ENCODE measurements at places on chromosomes 7 and 10. TPM values are rescaled to one million over a fixed set of nuclear protein-coding genes. Genes with fewer than 3 reads are reported as not detected.
A peak's percentile ranks its signal among the peaks of the same experiment; 100 is the strongest.

The OR6V1 gene
- total RNA-seq, result not detected

The CCDC3 gene
- 1.6 TPM for total RNA-seq

The TEX36 gene
- not detected for total RNA-seq

The GIMAP8 gene
- total RNA-seq, result not detected

The C7orf57 gene
- total RNA-seq, result not detected

The ICA1 gene
- total RNA-seq, result 61.7 TPM

The NKX2-3 gene
- total RNA-seq, result not detected

The STEAP1 gene
- 5.8 TPM for total RNA-seq

The C10orf53 gene
- not detected for total RNA-seq

The RSPH10B gene
- total RNA-seq, result 1.5 TPM

DNA sequence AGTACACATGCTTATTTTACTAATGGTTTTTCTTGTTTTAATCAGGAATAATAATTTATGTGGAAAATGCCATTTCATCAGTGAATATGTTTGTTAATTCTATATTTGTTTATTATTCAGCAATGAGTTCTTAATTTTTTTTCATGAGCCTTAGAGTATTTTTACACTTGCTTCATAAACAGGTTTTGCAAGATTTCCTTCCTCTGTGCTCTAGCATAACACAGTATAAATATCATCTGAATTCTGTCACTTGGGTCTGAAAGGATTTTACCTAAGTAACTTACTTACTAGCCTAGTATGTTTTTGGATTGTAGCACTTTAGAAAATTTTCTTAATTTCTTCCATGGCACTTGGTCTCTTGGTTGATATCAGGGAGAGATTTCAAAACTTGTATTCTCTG, 45.8 kb downstream of the GLCCI1 start:
- no peak overlapping the region for H3K27ac ChIP-seq
- no peak overlapping the region for H3K4me3 ChIP-seq
- H3K36me3 ChIP-seq, result peaks cover 17% of the 10 kb centered on the region
- DNase-seq, result no peak

- H3K4me1 ChIP-seq, result peaks cover 2% of the 10 kb centered on the region
- no peak for DNase-seq
- no peaks in the 10 kb centered on the region for H3K27me3 ChIP-seq
- H3K4me3 ChIP-seq, result no peak overlapping the region
Measured at GRCh38 chr10:47423476-47423875, 39.4 kb upstream of the ZNF488 start.

DNA sequence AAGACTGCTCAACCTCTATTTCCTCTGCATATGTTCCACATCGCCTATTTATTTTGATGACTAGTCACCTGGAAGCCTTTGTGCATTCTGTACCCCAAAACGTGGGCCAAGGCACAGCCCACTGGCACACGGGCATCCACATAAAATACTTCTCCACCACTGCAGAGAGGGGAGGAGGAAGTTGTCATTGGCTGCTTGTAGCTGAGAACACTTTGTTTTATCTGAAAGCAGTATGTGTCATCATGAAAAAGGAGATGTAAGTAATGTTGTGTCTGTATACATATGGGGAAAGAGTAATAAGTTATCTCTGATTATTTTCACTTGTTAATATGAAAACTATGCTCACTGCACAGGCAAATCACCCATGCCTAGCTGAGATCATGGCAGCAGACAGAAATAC, 48.2 kb upstream of the AMPH start:
- no peak overlapping the region for H3K27ac ChIP-seq
- peaks cover 4% of the 10 kb centered on the region for H3K27me3 ChIP-seq
- H3K36me3 ChIP-seq, result no peaks in the 10 kb centered on the region
- no peak overlapping the region for H3K4me3 ChIP-seq
- peaks cover 2% of the 10 kb centered on the region for H3K4me1 ChIP-seq
- DNase-seq, result no peak

DNA sequence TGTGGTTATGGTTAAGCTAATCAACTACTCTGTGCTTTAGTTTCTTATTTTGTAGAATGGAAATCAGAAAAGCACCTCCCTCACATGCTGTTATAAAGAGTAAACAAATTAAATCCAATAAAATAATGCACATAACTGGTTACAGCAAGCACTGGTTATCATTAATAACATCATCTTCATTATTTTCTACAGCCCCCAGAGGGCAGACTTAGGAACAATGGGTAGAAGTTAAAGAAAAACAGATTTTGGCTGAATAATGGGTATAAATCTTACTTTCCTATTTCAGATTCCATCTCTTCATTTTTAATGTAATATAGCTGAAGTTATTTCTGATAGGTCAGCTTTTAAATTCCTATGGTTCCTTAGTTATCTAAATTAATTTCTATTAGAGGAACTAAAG, 126.5 kb downstream of the DOCK4 start:
- H3K36me3 ChIP-seq, result peaks cover 3% of the 10 kb centered on the region
- H3K4me1 ChIP-seq, result peaks cover 4% of the 10 kb centered on the region
- H3K27ac ChIP-seq, result no peak overlapping the region
- H3K4me3 ChIP-seq, result no peak overlapping the region
- no peaks in the 10 kb centered on the region for H3K27me3 ChIP-seq

- no peak for DNase-seq
- no peaks in the 10 kb centered on the region for H3K27me3 ChIP-seq
- no peak overlapping the region for H3K4me3 ChIP-seq
- no peaks in the 10 kb centered on the region for H3K36me3 ChIP-seq
- no peak overlapping the region for H3K27ac ChIP-seq
Measured at GRCh38 chr10:52135101-52135500, 179.0 kb upstream of the DKK1 start.

GRCh38 chr10:77539147-77539935, 98.3 kb downstream of the KCNMA1 start:
- H3K27ac ChIP-seq, result no peak overlapping the region
- peaks cover 3% of the 10 kb centered on the region for H3K27me3 ChIP-seq
- H3K4me3 ChIP-seq, result no peak overlapping the region
- no peaks in the 10 kb centered on the region for H3K4me1 ChIP-seq
- H3K36me3 ChIP-seq, result no peaks in the 10 kb centered on the region

- H3K27ac ChIP-seq, result no peak overlapping the region
- DNase-seq, result no peak
- no peaks in the 10 kb centered on the region for H3K4me1 ChIP-seq
- H3K27me3 ChIP-seq, result no peaks in the 10 kb centered on the region
- no peaks in the 10 kb centered on the region for H3K36me3 ChIP-seq
Measured at GRCh38 chr7:81404669-81405068, 365.2 kb downstream of the HGF start.

GRCh38 chr7:20172736-20173334, 44.3 kb downstream of the MACC1 start:
- H3K4me1 ChIP-seq, result no peaks in the 10 kb centered on the region
- no peaks in the 10 kb centered on the region for H3K36me3 ChIP-seq
- peak; percentile 43 for DNase-seq
- no peak overlapping the region for H3K4me3 ChIP-seq
- no peak overlapping the region for H3K27ac ChIP-seq
- no peaks in the 10 kb centered on the region for H3K27me3 ChIP-seq

- no peaks in the 10 kb centered on the region for H3K27me3 ChIP-seq
- H3K27ac ChIP-seq, result no peak overlapping the region
- H3K4me3 ChIP-seq, result no peak overlapping the region
- no peaks in the 10 kb centered on the region for H3K4me1 ChIP-seq
- DNase-seq, result no peak
- H3K36me3 ChIP-seq, result no peaks in the 10 kb centered on the region
Measured at GRCh38 chr10:115830265-115830970, 442.6 kb downstream of the GFRA1 start.

DNA sequence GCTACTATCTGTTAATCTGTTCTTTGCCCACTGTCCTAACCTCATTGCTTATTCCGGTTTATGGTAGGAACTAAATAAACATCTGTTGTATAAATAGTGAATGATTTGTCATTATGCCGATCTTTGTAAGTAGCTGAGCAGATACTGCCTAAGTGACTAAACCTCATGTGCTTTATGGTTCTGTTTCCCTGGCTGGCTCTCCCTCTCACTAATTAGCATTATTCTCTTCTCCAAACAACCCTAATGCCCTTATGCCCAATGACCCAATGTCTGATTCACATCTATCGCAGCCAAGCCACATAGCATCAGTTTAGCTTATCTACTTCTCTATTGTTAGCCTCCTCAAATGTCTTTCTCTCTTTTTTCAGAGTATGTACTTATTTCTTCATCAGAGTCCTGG, 462.3 kb upstream of the POT1 start:
- no peak overlapping the region for H3K27ac ChIP-seq
- H3K4me3 ChIP-seq, result no peak overlapping the region
- no peaks in the 10 kb centered on the region for H3K36me3 ChIP-seq
- peaks cover 4% of the 10 kb centered on the region for H3K4me1 ChIP-seq
- no peaks in the 10 kb centered on the region for H3K27me3 ChIP-seq

GRCh38 chr10:14700546-14700945, 74.2 kb downstream of the FAM107B start:
- no peaks in the 10 kb centered on the region for H3K36me3 ChIP-seq
- no peak overlapping the region for H3K4me3 ChIP-seq
- no peaks in the 10 kb centered on the region for H3K27me3 ChIP-seq
- DNase-seq, result no peak
- H3K27ac ChIP-seq, result no peak overlapping the region

DNA sequence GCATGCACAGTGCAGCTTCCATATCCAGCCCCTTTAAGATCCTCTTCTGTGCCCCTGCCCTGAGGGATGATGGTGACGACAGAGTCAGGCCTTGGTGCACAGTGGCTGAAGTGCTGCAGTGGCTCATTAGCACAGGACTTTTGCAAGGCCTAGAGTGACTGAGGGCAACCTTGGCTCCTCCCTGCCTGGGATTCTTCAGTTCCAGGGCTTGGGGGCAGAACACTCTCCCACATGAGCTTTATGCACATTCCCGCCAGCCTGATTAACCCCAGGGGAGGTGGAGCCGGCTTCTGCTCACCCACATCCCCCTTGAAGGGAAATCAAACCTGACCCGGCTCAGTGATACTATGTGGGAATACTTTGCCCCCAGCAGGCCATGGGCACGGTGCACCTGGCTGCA, 253.4 kb downstream of the GALNT17 start:
- H3K27me3 ChIP-seq, result peaks cover 2% of the 10 kb centered on the region
- no peak overlapping the region for H3K27ac ChIP-seq
- no peaks in the 10 kb centered on the region for H3K4me1 ChIP-seq
- H3K4me3 ChIP-seq, result no peak overlapping the region
- no peak for DNase-seq
- no peaks in the 10 kb centered on the region for H3K36me3 ChIP-seq

- no peak overlapping the region for H3K27ac ChIP-seq
- H3K36me3 ChIP-seq, result no peaks in the 10 kb centered on the region
- no peak overlapping the region for H3K4me3 ChIP-seq
- H3K27me3 ChIP-seq, result no peaks in the 10 kb centered on the region
Measured at GRCh38 chr10:14742815-14743214, 31.9 kb downstream of the FAM107B start.

- peak overlapping the region; percentile 24 for H3K27ac ChIP-seq
- H3K27me3 ChIP-seq, result no peaks in the 10 kb centered on the region
- no peak overlapping the region for H3K4me3 ChIP-seq
- peaks cover 21% of the 10 kb centered on the region for H3K36me3 ChIP-seq
- peaks cover 45% of the 10 kb centered on the region for H3K4me1 ChIP-seq
- no peak for DNase-seq
Measured at GRCh38 chr7:80825499-80825898, 93.4 kb downstream of the SEMA3C start.

DNA sequence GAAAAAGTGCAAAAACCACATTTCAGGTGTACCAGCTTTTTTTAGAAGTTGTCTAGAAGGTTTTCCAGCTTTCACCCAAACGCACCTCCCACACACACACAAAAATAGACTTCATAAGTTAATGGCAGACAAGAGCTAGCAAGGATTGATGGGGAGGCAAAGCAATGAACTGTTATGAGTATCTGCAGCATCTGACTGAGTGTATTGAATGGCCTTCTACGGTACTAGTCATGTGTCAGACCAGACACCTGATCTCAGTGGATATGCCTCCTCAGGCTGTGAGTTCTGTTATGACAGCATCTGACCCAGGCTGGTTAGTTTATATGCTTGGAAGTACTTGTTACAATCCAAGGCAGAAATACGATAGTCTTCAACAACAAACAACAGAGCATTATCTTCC, 406.1 kb upstream of the AUTS2 start:
- no peak overlapping the region for H3K4me3 ChIP-seq
- H3K27me3 ChIP-seq, result no peaks in the 10 kb centered on the region
- H3K36me3 ChIP-seq, result no peaks in the 10 kb centered on the region
- no peak overlapping the region for H3K27ac ChIP-seq
- no peaks in the 10 kb centered on the region for H3K4me1 ChIP-seq

DNA sequence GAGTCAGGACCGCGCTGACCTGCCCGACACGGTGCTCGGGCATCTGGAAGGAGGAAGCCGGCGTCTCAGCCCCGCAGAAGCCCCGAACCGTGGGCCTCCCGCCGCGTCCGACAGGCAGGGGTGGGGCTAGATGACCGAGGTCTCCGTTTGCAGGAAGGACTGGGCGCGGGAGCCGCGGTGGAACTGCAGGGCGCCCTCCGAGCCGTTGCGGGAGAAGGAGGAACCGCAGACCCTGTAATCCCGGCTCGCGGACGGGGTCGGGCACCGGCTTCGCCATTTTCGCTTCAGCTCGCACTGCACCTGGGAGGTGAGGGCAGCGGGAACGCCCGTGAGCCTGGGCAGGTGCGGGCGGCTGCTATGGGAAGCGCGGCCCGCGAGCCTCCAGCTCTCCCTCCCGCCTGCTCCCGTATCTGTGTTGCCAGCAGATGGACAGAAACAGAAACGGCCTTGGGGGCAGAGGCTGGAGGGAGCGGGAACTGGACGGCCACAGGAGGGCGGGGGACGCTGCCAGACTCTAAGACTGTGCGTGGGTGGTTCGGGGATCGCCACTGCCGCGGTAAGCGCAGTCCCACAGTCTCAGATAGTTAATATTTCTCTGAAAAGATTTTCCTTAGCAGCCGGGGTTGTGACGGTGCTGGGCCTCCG, 114.1 kb downstream of the VIPR2 start:
- H3K36me3 ChIP-seq, result no peaks in the 10 kb centered on the region
- H3K4me1 ChIP-seq, result peaks cover 14% of the 10 kb centered on the region
- peak overlapping the region; percentile 75 for H3K4me3 ChIP-seq
- peak; percentile 65 for DNase-seq

- H3K27ac ChIP-seq, result no peak overlapping the region
- H3K27me3 ChIP-seq, result peaks cover 28% of the 10 kb centered on the region
- no peak overlapping the region for H3K4me3 ChIP-seq
- H3K4me1 ChIP-seq, result no peaks in the 10 kb centered on the region
Measured at GRCh38 chr10:8114741-8115617, 60.5 kb downstream of the GATA3 start.

DNA sequence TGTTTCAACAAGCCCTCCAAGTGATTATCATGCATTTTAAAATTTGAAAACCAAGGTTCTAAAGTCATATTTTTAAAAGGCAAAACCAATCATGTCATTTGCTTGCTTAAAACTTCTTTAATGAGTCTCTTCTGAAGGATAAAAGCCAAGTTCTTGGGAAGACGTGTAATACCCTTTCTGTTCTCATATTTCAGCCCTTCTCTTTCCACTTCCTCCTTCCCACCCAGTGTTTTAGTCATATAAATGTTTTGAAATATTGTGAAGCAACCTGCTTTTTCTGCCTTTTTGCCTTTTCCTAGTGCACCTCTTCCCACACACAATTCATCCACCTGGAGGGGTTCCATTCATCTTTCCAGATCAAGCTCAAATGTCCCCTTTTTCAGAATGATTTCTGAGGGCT, 211.1 kb upstream of the LRRTM3 start:
- H3K27me3 ChIP-seq, result no peaks in the 10 kb centered on the region
- no peak overlapping the region for H3K27ac ChIP-seq
- no peak overlapping the region for H3K4me3 ChIP-seq
- H3K4me1 ChIP-seq, result no peaks in the 10 kb centered on the region

- no peak for DNase-seq
- H3K4me3 ChIP-seq, result no peak overlapping the region
- H3K4me1 ChIP-seq, result peaks cover 10% of the 10 kb centered on the region
- H3K36me3 ChIP-seq, result no peaks in the 10 kb centered on the region
Measured at GRCh38 chr10:107718864-107719263, 554.4 kb upstream of the SORCS1 start.

Data from progenitor cell of endocrine pancreas (in vitro differentiated cells).